Hepatocyte (in vitro differentiated cells): ENCODE measurements at places on chromosomes 2 and 18.

DNA sequence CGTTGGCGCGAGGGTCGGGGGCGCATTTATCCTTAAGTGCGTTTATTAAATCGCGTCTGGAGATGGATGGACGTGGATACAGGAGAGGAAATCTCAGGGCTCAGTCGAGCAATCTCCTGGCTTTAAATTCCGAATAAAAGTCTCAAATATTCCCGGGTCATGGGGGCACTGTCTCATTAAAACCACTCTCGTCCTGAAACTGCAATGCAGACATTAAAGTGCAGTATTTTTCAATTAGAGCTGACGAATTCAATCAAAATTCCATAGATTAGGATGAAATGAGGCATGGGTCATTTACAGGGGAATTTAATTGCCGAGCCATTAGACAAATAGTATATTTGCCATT, 10.7 kb upstream of the GBX2 start:
- peaks cover 19% of the 10 kb centered on the region for H3K4me1 ChIP-seq
- peaks cover 85% of the 10 kb centered on the region for H3K27me3 ChIP-seq
- no peaks in the 10 kb centered on the region for H3K36me3 ChIP-seq
- DNase-seq = no peak
- no peak overlapping the region for H3K27ac ChIP-seq

- peaks cover 11% of the 10 kb centered on the region for H3K27me3 ChIP-seq
- H3K36me3 ChIP-seq = no peaks in the 10 kb centered on the region
- no peak for DNase-seq
- no peak overlapping the region for H3K4me3 ChIP-seq
- peaks cover 19% of the 10 kb centered on the region for H3K4me1 ChIP-seq
- H3K27ac ChIP-seq = no peak overlapping the region
These were observed 19.7 kb upstream of the GLI2 start for GRCh38 chr2:120715941-120716340.

GRCh38 chr2:20781656-20782265, 41.1 kb downstream of the LDAH start:
- H3K4me3 ChIP-seq = no peak overlapping the region
- H3K4me1 ChIP-seq = no peaks in the 10 kb centered on the region
- DNase-seq = peak; percentile 28
- no peaks in the 10 kb centered on the region for H3K27me3 ChIP-seq
- no peak overlapping the region for H3K27ac ChIP-seq

GRCh38 chr2:134425724-134426496, 172.0 kb downstream of the MGAT5 start:
- DNase-seq = no peak
- no peak overlapping the region for H3K27ac ChIP-seq
- no peaks in the 10 kb centered on the region for H3K36me3 ChIP-seq
- H3K4me1 ChIP-seq = peaks cover under 1% of the 10 kb centered on the region
- no peaks in the 10 kb centered on the region for H3K27me3 ChIP-seq
- no peak overlapping the region for H3K4me3 ChIP-seq

DNA sequence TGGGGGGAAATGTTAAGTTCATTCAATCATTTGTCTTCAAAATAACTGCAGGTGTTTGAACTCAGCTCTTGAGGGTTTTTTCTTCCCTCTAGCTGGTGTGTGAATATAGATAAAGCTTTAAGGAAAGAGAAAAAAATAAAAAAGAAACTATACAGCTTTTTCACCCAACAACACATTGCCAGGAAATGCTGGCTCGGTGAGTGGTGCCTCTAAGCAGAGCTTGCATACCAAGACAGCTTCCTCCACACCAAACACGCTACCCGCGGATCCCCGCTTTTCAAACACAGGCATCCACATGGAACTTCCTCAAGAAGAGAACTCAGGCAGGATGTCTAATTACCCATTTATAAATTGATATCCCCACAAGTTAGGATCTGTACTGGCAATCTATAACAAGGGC, 69.8 kb upstream of the TANK start:
- no peak for DNase-seq
- H3K36me3 ChIP-seq = no peaks in the 10 kb centered on the region
- no peaks in the 10 kb centered on the region for H3K4me1 ChIP-seq
- no peaks in the 10 kb centered on the region for H3K27me3 ChIP-seq

DNA sequence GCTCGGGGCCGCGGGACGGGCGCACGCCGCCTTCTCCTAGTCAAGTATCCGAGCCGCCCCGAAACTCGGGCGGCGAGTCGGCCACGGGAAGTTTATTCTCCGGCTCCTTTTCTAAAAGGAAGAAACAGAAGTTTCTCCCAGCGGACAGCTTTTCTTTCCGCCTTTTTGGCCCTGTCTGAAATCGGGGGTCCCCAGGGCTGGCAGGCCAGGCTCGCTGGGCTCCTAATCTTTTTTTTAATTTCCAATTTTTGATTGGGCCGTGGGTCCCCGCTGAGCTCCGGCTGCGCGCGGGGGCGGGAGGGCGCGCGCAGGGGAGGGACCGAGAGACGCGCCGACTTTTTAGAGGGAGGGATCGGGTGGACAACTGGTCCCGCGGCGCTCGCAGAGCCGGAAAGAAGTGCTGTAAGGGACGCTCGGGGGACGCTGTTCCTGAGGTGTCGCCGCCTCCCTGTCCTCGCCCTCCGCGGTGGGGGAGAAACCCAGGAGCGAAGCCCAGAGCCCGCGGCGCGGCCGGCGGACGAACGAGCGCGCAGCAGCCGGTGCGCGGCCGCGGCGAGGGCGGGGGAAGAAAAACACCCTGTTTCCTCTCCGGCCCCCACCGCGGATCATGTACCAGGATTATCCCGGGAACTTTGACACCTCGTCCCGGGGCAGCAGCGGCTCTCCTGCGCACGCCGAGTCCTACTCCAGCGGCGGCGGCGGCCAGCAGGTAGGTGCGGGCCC, 617 bp downstream of the FOSL2 start:
- peak overlapping the region; percentile 100 for H3K27ac ChIP-seq
- no peaks in the 10 kb centered on the region for H3K36me3 ChIP-seq
- DNase-seq = peak; percentile 74
- no peaks in the 10 kb centered on the region for H3K27me3 ChIP-seq
- peaks cover 16% of the 10 kb centered on the region for H3K4me1 ChIP-seq

DNA sequence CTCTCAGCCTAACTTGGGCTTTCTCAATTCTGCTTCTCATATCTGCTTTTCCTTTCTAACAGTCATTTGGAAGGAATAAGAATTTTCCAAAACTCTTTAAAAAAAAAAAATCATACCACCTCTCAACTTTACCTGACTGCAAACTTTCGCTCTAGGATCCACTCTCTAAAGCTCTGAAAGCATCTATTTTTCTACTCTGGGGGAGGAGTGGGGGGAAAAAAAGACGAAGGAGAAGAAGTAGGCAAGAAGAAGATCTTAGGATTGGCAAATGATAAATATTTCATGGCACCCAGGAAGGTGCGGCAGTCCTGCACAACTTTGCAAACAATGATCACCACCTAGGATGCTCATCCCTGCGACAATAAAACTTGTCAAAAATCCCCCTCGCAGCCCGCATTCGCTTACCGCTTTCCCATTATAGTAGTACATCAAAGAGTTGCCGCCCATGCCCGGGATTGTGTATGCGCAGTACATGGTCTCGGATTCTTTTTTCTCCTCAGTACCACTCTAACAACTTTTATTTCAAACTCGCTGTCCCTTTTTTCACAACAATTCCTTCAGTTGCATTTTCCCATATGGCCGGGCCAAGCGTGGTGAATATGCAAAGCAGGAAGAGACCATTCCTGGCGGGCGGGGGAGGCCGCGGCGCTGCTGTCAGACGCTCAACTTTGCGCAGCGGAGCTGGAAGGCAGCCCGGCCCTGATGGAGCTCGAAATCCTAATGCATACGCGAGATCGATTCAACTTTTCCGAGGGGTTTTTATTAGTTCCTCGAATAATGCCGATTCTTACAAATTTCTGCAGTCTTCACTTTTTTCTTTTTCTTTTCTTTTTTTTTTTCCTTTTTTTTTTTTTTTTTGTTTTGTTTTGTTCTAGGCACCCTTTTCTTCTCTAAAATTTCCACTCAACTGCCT, 266.5 kb downstream of the TCF4 start:
- peaks cover 16% of the 10 kb centered on the region for H3K4me1 ChIP-seq
- peak overlapping the region; percentile 96 for H3K27ac ChIP-seq
- peak; percentile 91 for DNase-seq
- H3K27me3 ChIP-seq = no peaks in the 10 kb centered on the region
- peak overlapping the region; percentile 46 for H3K4me3 ChIP-seq

DNA sequence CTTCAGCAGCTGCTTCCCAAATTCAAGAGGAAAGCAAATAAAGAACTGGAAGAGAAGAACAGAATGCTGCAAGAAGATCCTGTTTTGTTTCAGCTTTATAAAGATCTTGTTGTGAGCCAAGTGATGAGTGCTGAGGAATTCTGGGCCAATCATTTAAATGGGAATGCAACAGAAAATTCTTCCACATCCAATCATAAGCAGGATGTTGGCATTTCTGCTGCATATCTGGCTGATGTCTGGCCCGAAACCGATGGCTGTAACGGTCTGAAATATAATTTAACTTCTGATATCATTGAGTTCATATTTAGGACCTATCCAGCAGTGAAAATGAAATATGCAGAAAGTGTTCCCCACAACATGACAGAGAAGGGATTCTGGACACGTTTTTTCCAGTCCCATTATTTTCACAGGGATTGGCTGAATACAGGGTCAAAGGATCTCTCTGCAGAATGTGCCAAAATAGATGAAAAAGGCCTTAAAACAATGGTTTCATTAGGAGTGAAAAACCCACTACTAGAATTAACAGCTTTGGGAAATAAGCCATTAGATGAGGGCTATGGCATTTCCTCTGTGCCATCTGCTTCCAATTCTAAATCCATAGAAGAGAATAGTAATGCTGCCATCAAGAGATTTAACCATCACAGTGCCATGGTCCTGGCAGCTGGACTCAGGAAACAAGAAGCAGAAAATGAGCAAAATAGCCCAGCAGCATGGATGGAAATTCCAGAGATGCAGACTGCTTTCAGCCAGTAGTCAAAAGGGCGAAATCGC, 175.6 kb downstream of the MC4R start:
- no peak for DNase-seq
- no peak overlapping the region for H3K4me3 ChIP-seq
- no peaks in the 10 kb centered on the region for H3K36me3 ChIP-seq

DNA sequence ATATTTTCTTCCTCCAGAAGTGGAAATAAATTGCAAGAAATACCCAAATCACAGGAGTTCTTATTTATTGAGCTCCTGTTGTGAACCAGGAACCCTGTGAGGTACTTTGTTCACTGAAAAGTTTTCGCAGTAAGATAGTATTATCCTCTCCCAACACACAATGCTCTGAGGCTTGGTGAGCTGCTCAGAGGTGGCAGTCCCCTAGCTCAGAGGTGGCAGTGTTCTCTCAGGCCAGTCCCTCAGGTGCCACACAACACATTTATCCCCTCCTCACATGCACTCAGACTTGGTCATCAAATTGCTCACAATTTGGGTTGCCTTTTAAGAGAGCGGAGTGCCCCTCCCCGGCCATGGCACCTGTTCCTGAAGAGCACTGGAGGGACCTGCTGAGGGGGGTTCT, 25.9 kb downstream of the FAM228A start:
- no peak overlapping the region for H3K4me3 ChIP-seq
- peaks cover 7% of the 10 kb centered on the region for H3K4me1 ChIP-seq

DNA sequence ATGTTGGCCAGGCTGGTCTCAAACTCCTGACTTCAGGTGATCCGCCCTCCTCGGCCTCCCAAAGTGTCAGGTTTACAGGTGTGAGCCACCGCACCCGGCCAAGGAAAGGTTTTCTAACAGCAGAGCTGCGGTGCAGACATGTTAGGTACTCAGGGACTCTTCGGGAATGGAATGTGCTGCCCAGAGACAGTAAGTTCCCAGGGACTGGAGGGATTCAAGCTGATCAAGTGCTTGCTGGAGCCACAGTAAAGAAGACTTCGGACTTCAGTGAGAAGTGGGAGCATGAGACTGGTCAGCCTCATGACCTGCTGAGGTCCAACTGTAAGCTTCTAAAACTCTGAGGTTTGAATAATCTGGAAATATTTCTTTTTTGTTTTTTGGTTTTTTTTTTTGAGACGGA, 7.8 kb upstream of the DES start:
- H3K27ac ChIP-seq = no peak overlapping the region
- no peaks in the 10 kb centered on the region for H3K27me3 ChIP-seq
- H3K36me3 ChIP-seq = no peaks in the 10 kb centered on the region
- H3K4me1 ChIP-seq = peaks cover 3% of the 10 kb centered on the region

GRCh38 chr2:68367953-68368653, 3.0 kb downstream of the PLEK start:
- no peak overlapping the region for H3K27ac ChIP-seq
- no peaks in the 10 kb centered on the region for H3K27me3 ChIP-seq
- H3K4me1 ChIP-seq = no peaks in the 10 kb centered on the region
- H3K4me3 ChIP-seq = no peak overlapping the region
- no peak for DNase-seq

DNA sequence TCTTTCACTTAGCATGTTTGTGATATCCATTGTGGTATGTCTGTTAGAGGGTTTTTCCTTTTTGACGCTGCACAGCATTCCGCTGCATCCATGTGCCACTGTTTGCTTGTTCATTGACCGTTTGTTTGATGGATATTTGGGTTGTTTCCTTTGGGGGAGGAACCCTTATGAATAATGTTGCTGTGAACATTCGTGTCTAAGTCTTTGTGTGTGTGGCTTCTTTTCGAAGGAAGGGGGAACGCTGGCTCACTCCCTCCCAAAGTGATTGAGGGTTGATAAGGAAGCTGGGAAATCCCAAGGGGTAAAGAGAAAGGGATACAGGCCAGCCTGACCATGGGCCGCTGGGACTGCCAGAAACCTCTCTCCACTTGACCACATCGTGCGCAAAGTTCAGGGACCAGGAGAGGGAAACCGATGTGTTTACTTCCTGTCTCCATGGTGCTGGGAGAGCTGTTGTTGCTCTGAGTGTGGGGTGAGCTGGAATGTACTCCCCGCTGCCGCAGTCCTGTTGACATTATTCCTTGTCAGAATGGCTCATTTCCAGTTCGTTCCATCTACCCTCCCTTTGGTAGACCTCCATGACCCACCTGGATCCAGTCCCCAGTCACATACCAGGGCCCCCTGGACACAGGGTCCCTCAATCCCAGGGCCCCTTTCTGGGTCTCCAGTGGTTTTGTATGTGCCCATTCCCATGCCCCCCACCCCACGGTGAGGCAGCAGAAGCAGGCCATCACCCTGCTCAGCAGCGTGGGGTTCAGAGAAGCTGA, 39.6 kb downstream of the HS1BP3 start:
- peaks cover 25% of the 10 kb centered on the region for H3K4me1 ChIP-seq
- H3K27me3 ChIP-seq = no peaks in the 10 kb centered on the region
- H3K4me3 ChIP-seq = no peak overlapping the region
- no peaks in the 10 kb centered on the region for H3K36me3 ChIP-seq

- DNase-seq = peak; percentile 14
- H3K4me1 ChIP-seq = no peaks in the 10 kb centered on the region
- no peaks in the 10 kb centered on the region for H3K27me3 ChIP-seq
- H3K4me3 ChIP-seq = no peak overlapping the region
- no peak overlapping the region for H3K27ac ChIP-seq
These were observed 309.7 kb downstream of the GALR1 start for GRCh38 chr18:77559274-77559910.

- H3K4me1 ChIP-seq = no peaks in the 10 kb centered on the region
- DNase-seq = no peak
- no peaks in the 10 kb centered on the region for H3K36me3 ChIP-seq
- H3K4me3 ChIP-seq = no peak overlapping the region
- H3K27ac ChIP-seq = no peak overlapping the region
- H3K27me3 ChIP-seq = no peaks in the 10 kb centered on the region
These were observed 1023.0 kb upstream of the ACVR2A start for GRCh38 chr2:146821836-146822316.
